Suprapubic skin (tissue), 4 donors: ENCODE measurements at places on chromosomes 16 and 17.

GRCh38 chr17:71801301-71801700, 319.5 kb upstream of the SOX9 start:
- DNase-seq, result no peak

- DNase-seq, result no peak
Observed at GRCh38 chr16:50593410-50594150, 45.4 kb downstream of the NKD1 start.

DNA sequence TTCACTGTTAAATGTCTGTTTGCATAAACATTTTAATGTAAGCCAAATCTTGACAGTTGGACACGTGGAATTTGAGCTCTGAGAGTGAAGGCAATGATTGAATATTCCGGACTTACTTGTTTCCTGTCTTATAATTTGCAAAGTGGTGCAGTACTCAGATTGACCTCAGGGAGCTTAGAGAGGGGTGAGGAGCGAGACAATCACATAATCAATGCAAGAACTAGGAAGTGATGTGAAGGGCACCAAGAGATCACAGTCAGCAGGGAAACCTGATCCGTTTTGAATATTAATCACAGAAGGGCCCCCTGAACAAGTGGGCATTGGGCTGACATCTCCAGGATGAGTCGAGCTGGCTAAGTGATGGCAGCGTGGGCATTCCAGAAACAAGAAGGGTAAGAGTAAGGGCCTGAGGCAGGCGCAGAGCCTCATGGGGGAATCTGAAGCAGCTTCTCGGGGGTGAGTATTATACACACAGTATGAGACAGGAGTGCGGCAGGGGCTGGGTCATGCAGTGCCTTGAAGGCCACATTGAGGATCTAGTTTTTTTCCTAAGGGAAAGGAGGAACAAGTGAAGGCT, 26.1 kb downstream of the TEX2 start:
- no peak for DNase-seq

GRCh38 chr17:40349895-40350688, 14.4 kb downstream of the GJD3 start:
- no peak for DNase-seq

DNA sequence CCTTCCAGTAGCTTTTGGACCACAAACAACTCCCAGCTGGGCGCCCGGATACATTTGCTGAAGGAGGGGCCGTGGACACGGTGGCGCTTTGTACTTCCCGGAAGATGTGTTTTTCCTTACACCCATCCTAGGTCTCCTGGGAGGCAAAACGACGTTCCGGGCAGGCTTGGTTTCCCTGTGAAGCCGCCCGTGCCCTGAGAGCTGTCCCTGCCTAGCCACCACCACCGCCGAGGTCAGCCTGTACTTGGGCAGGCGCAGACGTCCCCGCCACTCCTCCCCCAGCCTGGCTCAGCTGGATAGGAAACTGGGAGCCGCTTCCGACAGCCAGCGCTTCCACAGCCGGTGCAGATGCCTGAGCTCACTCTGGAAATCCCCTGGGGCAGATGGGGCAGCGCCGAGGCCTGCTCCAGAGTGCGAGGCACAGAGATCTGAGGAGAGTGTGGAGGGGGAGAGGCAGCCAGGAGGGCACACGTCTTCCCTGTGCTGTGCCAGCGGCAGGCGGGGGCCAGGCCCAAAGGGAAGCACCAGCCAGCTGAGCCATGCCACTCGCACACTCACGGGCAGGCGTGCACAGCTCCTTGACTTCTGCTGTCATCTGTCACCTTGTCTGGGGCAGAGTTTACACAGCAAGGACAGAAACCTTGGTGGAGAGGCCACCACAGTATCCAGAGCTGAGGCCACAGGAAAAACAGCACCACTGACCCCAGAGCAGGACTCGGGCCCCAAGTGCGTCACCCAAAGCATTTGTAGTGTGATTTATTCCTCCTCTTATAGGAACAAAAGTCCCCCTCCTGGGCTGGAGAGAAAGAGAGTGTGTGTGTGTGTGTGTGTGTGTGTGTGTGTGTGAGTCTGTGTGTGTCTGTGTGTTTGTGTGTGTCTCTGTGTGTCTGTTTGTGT, 3.0 kb downstream of the RHBDF2 start:
- no peak for DNase-seq

- DNase-seq, result no peak
Observed at GRCh38 chr17:17109907-17110306, 67.7 kb downstream of the MPRIP start.

GRCh38 chr16:75181630-75182029, 25.3 kb downstream of the CTRB2 start:
- no peak for DNase-seq

DNA sequence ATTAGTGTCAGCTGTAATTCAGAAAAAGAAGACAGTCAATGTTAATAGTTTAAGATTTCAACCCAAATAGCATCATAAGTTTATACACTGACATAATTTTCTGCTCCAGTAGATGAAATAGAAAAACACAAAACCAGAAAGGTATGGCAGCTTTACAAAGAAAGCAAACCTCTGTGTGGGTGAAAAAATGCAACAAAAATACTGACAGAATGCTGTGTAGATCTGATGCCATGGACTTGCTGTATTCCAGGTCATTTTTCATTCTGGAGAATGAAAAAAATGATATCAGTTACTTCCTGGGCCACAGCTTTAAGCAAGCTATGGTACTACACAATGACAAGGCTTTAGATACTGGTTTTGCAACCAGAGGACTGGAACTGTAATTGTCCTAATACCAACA, 116.0 kb downstream of the MAP2K4 start:
- DNase-seq, result no peak

DNA sequence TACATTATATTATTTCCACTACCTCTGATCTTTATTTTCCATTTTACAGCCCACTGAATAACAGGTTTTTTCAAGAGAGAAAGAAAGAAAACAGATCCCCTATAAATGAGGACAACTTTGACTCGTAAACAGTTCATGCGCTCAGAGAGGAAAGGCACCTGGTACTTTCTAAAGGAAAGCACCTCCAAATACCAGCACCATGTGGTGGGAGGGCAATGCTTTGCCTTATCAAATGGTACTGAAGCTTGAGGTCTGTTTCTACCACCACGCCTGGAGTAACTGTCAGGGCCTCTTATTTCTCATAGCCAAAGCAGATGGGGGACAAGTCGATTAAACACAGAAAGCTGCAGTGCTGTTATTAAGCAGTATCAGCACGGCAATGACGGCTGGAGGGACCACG, 510.3 kb upstream of the ZFHX3 start:
- DNase-seq, result no peak

GRCh38 chr16:10641953-10642949, 52.5 kb downstream of the TEKT5 start:
- no peak for DNase-seq

DNA sequence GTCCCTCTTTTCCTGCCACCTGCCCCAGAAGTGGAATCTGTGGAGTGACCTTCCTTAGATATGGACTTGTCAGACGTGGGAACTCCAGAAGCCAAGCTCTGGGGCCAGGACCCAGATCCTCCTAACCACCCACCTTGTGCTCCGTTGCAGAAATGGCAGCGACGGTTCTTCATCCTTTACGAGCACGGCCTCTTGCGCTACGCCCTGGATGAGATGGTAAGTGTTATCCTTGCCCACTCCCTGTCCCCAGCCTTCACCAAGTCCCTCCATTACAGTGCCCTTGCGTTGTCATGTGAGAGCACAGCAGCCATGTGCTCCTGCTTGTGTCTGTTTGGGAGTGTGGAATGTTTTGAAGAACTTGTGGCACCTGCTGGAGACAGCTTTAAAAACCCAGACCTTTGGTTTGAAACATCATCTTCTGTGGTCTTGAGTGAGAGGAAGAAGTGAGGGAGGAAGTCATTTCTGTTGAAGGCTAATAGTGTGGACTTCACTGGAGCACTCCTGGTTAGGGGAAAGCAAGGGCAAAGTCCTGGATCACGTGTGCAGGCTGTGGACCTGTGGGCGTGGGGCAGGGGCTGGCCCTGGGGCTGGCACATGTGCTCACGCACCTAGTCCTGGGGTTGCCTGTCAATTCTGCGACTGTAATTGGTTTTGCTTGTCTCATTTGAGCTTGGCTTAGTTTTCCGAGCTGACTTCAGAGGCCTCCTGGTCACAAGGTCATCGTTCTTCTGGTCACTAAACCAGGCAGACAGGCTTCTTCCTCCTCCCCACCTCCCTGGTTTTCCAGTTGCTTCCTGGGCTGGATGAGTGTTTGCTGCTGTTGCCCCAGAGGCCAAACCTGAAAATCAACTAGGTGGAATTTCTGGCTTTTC, 35.8 kb downstream of the MPRIP start:
- no peak for DNase-seq

DNA sequence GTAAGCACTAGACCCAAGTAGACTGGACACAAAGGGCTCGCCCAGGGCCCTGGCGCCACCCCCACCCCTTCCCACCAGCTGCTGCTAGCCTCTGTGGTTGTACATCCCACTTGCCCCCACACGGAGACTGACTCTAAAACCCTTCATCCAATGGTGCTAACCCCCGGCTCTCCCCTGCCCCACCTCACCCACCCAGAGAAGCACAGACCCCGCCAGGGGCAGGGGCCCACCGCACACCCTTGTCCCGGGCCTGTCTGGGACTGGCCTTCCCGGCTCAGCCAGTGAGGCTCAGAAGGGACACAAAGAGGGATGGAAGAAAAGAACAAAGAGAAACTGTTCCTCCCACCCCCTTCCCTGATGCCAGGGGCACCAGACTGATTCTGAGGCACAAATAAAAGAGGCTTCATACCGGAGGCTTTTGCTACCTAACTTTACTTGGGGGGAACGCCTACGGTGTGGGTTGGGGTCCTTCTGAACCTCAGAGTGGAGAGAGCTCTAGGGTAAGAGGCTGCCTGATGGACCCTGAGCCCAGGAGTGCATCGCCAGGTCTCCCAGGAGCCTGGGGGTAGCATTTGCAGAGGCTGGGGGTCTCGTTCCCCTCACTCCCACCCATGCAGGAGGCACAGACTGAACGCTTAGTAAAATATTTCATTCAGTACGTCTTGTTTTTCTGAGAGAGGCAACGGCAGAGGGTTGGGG, 8.2 kb downstream of the CORO6 start:
- no peak for DNase-seq

DNA sequence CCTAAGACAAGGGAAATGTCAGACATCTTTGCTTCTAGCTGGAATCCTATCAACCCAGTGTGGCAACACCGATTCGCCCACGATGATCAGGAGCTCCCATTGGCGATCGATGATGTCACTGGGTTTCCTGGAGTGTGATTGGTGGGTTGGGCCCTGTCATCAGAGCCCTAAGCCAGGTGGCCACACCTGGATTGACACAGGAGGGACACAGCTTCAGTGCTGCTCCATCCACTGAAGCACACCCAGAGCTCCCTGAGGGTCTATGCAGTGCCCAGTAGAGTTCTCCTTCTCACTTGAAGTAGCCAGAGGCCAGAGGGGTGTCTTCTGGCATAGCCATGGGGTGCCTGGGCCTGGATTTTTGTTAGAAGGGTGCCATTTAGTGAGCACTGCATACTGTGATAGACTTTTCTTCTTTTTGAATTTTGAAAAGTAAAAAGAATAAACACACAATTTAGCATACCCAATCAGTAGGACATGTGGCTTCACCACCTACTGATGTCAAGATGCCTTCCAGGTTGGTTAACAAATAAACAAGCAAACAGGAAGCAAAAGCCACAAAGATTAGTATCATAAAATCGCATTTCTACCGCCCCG, 77.6 kb downstream of the CMIP start:
- no peak for DNase-seq

GRCh38 chr16:167122-167690, 1.4 kb downstream of the HBM start:
- DNase-seq, result no peak

GRCh38 chr16:63145411-63145810, 1109.2 kb upstream of the CDH8 start:
- no peak for DNase-seq

GRCh38 chr17:42674755-42675347, 1.9 kb downstream of the PLEKHH3 start:
- DNase-seq, result peak; percentile 69

GRCh38 chr17:47882247-47882646, 13.8 kb upstream of the SP2 start:
- DNase-seq, result no peak

GRCh38 chr17:32769846-32770245, 107.1 kb downstream of the MYO1D start:
- DNase-seq, result no peak

GRCh38 chr17:35286120-35286781, 43.4 kb downstream of the SLFN5 start:
- DNase-seq, result no peak

GRCh38 chr16:11165894-11166665, 89.9 kb downstream of the SOCS1 start:
- no peak for DNase-seq

GRCh38 chr16:75070012-75070841, 46.4 kb downstream of the LDHD start:
- DNase-seq, result no peak

GRCh38 chr16:31377210-31377903, 15.8 kb upstream of the ITGAD start:
- no peak for DNase-seq

DNA sequence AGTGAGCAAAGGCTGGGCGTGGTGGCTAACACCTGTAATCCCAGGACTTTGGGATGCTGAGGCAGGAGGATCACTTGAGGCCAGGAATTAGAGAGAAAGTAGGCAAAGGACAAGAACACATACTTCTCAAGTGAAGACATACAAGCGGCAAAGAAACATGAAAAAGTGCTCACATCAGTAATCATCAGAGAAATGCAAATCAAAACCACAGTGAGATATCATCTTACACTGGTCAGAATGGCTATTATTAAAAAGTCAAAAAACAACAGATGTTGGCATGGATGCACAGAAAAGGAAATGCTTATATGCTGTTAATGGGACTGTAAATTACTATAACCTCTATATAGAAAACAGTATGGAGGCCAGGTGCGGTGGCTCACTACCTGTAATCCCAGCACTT, 12.2 kb upstream of the SLX4 start:
- DNase-seq, result no peak

DNA sequence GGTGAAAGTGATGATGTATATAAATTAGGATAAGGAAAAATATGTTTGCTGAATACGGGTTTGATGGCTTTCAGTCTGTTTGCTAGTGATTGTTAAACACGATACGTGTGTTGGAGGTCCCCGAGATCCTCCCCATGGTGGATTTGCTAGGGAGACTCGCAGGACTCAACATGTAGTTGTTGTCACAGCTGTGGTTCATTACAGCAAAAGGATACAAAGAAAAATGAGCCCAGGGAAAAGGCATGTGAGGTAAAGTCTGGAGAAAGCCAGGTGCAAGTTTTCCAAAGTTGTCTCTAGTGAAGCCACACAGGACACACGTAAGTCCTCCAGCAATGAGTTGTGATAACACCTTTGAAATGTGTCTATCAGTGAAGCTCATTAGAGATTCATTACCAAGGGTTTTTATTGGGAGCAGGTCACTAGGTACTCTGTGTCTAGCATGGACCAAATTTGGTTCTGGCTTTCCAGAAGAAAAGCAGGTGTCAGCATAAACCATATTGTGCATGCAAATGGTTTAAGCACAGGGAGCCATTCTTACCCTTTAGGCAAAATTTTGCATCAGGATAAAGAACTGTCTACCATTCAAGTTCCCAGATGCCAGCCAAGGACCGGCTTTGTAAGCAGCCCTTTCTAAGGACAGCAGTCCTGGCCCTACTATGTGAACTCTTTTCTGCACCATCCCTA, 215.2 kb upstream of the WSCD1 start:
- DNase-seq, result no peak
